ENCODE measurements at places on chromosomes 6 and 20.

- DNase-seq: no peak
Observed at GRCh38 chr6:154394571-154394970, 38.0 kb upstream of the IPCEF1 start.

- DNase-seq: no peak
Observed at GRCh38 chr6:127013865-127014264, 104.6 kb upstream of the RSPO3 start.

- no peak for DNase-seq
Observed at GRCh38 chr6:153436351-153436750, 305.3 kb upstream of the RGS17 start.

GRCh38 chr20:51437182-51437924, 105.2 kb downstream of the NFATC2 start:
- no peak for DNase-seq

DNA sequence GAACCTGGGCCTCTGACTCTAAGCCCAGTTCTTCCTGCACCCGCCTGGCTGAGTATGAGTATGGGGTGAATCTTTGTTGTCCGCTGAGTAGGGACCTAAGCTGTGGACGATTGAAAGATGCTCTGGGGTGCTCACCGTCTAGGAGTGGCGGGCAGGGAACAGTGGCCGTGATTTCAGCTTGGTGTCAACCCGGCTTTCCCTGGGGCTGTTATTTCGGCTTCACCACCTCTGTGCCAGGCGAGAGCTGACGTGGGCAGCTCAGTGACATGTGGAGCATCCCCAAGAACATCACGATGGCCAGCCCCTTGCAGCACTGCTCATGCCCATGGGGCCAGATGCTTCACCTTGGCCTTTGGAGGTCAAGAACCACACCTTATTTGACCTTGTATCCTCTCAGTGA, 102.6 kb downstream of the TOX2 start:
- DNase-seq: no peak

DNA sequence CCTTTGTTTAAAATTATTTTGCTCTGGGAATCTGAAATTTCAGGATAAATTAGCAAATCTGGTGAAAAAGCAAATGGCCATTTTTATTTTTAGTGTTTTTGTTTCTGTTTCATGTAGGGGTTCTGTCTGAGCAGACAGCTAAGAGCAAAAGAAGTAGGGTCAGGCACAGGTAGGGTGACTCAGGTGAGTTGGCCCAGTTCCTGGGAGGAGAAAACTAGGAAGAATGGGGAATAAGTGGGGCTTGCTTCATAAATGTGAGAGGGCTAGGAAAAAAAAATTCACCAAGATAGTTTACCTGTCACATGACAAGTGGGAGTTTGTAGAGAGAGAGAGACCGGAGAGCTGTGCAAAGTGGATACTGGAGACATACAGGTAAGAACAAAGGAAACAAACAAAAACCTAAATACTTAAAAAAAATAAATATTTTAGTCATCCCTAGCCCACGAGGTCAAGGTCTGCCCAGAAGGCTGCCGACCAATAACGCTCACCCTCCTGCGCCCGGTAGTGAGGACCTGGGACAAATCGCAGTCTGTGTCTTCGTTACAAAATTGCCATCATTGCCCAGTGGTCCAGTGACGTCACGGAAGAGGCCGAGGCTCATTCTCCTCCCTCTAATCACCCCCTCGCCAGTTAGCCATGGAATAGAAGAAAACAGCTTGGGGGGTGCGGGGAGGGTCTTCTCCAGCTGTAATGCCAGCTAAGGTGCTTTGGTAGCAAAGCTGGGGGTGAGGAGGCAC, 2.3 kb downstream of the THBD start:
- DNase-seq: no peak

GRCh38 chr6:21438986-21439352, 154.6 kb upstream of the SOX4 start:
- DNase-seq: no peak

DNA sequence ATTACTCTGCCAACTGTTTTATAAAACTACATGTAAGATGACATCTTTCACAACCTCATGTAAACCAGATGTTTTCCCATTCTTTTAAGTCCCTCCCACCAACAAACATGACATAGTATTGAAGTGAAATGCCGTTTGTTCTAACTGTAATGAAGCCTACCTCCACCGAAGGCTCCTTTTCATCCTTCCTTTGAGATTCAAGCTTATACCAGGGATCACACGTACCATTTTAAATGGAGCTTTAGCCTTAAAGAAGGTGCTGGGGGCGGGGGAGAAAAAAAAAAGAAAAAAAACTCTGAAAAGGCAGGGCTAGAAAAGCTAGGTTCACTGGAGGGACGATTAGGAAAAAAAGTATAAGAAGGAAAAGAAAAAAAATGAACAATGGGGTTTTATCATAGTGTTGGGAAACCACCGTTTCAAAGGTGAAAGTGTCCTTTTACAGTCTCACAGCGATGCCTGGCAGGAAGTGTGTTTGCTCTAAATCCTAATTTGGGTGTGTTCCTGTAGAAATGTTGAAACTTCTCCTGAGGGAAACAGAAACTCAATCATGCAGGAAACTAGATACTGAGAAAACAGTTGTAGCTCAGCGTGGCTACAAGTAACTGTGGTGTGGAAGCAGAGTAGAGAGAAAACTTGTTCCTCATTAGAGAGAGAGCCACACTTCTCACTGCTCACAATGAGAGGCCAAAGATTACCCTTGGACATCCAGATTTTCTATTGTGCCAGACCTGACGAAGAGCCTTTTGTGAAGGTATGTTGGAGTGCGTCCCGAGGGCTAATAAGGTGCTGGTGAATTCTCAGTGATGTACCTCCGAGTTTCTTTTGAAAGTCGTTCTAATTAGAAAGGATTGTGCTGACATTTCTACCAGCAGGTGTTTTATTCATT, 37.6 kb upstream of the HINT3 start:
- no peak for DNase-seq

GRCh38 chr20:47551841-47552240, 50.2 kb downstream of the NCOA3 start:
- no peak for DNase-seq

DNA sequence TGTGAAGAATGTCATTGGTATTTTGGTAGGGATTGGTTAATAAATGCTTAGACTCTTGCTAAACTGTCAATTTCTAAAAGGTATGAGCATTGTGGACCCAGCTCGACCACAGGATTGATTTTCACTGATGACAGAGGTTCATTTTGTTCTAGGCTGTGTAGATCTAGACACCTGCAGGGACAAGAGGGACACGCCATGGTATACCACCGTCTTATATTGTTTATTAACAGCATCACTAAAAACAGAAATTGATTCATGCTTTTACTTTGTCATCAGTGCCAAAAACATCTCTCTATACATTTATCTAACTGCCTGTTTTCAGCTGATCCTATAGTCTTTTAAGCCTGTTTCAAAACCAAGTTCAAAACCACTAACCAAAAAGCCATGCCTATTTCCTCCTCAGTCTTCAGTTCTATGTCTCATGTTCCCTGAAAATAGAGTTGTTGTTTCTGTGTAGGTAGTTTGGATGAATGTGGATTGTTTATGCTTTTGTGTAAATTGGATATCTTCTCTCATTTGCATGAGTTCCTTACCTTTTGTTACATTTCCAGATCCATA, 109.8 kb downstream of the JAG1 start:
- no peak for DNase-seq

- no peak for DNase-seq
Observed at GRCh38 chr6:1535295-1535694, 74.4 kb upstream of the FOXC1 start.

- DNase-seq: no peak
Observed at GRCh38 chr20:40760399-40760798, 71.4 kb upstream of the MAFB start.

DNA sequence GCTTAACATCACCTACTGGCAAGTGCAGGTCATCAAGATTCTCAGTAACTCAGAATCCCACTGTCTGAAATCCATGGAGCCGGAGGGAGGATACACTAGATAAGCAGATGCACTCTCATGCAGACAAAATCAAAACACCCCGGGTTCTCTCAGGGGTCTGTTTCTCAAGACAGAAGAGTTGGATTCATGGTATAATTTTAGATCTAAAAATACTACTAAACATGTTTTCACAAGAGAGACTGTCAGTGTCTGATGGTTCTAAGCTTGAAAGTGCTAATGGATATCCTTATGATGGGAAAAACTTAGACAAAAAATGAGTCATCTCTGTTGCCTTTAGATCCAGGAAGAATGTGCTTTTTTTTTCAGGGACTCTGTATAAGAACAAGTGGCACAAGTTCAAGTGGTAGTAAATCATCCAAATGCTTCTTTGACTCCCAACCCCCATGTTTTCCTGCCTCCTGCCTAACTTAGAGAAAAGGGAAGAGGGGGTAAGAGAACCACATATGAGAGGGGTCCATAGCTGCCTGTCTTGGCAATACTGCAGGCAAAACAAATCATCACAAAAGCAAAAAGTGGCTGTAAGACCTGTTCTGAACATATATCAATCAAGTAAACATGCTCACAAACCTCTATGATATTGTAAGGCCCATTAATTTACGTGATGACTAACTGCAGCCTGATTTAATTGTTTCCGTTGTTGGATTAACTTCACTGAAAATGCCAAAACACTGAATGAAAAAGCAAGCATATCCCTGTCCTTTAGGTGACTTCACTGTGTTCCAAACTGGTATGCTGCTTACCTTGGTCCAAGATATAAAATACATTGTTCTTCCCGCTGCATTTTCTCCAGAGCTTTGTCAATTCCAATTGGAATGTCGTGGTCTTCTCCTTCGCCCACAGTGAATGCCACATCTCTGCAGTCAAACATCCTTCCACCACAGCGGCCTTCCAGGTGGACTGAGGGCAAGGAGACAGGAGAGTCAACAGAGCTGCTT, 84.0 kb upstream of the TULP1 start:
- no peak for DNase-seq

GRCh38 chr6:147834084-147834776, 325.7 kb downstream of the SAMD5 start:
- DNase-seq: no peak

DNA sequence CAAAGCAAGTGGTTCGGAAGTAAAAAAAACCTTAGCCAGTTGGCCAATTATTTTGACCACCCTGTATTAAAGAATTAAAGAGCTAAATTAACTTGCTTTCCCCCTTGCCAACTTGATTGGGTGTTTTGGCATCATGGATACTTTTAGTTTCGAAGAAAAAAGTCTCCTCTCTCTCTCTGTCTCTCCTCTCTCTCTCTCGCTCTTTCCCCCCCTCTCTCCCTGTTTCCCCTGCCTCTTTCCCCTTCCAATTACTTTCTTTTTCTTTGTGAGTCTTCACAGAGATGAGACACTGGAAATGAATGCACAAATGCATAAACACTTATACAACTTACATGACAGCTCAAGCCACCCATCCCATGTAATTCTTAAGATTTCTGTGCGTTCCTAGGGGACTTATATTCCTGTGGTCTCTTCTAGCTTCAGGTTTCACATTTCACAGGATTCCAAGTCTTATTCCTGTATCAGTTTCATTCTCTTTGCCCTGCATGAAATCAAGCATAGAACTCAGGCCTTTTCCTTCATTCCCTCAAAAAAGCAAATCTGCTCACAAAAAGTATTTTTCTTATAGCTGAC, 32.9 kb upstream of the EYA4 start:
- no peak for DNase-seq

DNA sequence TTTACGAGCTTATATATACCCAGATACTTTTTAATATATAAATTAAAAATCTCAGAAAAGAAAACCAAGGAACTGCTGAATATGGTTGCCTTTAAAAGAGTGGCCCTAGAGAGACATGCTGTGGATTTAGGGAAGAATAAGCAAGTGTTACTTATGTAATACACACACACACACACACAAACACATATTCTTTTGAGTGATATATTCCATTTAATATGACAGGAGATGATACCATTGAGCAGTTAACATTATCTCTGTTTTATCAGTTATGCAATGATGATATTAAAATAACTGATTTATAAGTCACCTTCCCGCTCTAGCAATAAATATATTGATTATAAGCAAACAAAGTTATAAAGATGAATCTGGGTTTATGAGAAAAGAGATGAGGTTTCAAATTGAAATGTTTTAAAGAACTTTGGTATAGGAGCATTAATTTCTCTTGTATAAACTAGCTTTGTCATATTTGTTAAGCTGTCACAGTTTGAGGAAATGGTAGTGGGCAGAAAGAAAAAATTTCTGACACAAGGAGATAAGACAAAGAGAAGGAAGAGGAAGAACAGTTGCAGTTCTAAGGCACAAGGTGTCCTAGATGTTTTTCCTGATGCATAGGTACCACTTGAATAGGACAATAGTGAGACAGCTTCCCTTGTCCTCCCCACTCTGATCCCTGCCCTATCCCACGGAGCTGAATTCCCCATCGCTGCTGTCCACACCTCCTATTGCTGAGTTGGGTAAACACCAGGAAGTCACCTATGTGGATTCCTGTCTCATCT, 26.4 kb downstream of the GPX5 start:
- DNase-seq: no peak

GRCh38 chr6:169862043-169862891, 110.8 kb downstream of the ERMARD start:
- DNase-seq: no peak
